ENCODE measurements at places on chromosomes 7 and 10.

DNA sequence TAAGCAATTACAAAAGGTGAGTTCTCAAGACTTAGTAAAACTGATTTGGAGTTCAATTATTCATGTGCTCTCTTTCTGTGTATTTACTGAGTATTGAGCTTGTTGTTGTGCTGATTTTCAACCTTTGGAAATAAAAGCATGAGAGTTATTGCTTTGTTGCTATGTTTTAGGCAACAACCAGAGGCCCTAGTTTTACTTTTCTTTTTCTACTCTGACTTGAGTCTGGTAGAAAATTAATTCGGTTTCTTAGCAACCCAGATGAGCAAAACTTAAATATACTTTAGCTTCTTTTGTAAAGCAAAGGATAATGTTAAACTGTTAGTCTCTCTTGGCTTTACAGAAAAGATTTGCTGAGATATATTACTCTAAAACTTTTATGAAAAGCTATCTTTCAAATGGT, 66.4 kb upstream of the SCIN start:
- no peak for DNase-seq

DNA sequence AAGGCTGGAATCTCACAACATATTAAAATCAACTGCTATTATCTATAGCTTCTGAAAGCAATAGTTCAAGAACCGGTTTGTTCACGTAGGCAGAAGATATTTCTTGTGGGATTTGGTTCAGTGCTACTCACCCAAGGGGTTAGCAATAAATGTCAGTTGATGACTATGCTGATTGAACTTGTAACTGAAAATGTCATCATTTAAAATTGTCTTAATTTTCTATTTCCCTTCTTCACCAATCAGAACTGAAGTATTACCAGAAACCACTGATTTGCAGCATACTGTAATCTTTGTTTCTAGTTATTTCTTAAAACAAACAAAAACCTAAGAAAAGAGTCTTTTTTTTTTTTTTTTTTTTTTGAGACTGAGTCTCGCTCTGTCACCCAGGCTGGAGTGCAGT, 46.1 kb downstream of the CPEB3 start:
- peak; percentile 72 for DNase-seq

DNA sequence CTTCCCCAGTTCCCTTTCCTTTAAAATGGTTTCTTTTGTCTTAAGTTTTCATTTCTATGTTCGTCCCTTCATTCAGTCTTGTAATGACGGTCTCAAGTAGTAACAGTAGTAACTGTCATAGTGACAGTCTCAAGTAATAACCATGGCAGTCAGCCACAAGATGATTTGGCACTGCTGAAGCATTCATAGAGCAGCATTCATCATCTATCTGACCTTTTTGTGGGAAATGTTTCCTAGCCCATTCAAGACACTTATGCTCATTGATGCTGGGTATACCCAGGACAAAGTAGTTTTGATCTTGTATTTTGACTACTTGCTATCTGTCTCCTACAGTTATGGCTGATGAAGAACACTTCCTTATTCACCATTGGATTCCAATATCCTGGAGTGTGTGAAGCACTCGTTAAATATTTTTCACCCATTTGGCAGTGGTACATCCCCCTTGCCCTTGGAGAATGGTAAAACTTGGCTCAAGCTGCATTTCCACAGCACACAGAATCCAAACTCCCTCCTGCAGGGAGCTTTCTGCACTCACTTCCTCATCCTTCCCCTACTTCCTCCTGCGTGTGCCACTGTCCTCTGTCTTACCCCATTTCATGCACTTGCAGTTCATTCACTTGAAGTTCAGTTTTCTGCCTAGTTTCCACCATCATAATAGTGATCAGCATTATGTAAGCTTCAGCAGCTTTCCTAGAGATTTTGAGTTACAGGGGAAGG, 19.0 kb downstream of the GIMAP4 start:
- no peak for DNase-seq

GRCh38 chr7:33986951-33987947, 81.9 kb downstream of the BMPER start:
- DNase-seq = peak; percentile 96

GRCh38 chr10:67141300-67141699, 215.5 kb downstream of the LRRTM3 start:
- DNase-seq = no peak

GRCh38 chr7:36440880-36441279, 51.2 kb downstream of the ANLN start:
- peak; percentile 38 for DNase-seq

GRCh38 chr7:65966146-65966545, 15.9 kb downstream of the GUSB start:
- DNase-seq = no peak

GRCh38 chr10:62250594-62251198, 17.9 kb downstream of the RTKN2 start:
- peak; percentile 100 for DNase-seq

DNA sequence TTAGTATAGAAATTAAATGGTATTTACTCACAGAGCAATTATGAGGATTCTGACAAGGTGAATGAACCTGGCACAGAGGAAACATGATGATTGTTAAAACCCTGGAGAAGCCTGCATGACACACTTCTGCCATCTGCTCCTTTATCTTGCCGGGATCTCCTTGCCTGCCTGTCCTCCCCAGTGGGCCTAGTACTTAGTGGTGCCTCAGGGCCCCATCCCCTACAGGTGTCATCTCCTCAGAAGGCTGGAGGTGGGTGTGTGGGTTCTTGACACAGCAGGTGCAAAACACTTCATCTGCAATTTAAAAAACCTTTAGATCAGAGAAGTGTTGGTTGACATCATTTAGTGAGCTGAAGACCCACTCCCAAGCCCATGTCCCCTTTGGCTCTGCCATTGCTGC, 261.2 kb downstream of the ADRA2A start:
- DNase-seq = no peak
